NCI-H526 (cell line): ENCODE measurements at places on chromosomes 7 and 10.

DNA sequence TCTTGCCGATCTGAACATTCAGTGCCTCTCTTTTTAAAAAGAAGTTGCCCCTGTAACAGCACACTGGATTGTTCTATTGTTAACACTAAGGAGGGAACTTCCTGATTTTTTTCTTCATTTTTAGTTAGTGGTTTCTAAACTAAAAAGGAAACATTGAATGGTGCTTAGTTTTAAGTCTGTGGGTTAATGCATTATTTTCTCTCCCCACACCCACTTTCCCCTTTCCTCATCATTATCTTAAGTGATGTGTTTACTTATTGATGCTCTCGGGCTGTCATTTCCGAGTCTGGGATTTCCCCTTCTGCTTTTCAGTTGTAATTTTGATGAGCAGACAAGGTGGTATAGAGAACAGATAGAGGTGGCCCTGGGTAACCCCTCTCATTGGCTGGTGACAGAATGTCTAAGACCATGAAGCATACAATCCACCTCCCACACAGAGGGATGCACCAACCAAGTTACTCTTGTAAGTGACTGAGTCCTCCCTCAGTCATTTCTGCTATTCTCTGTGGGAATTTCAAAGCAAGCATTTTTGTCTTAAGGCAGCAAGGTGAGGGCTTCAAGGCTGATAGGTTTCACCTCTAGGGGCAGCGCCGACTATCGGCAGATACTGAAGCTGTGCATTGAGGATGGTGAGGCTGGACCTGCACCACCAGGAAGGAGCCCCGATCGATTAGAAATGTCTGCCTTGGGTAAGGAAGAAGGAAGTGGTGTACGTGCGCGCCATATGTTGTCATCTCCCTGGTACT, 49.5 kb downstream of the CHN2 start:
- no peak for DNase-seq

GRCh38 chr10:5023177-5023805, 19.6 kb upstream of the AKR1C2 start:
- DNase-seq: no peak

- no peak for DNase-seq
Observed at GRCh38 chr10:48439031-48439430, 132.6 kb downstream of the MAPK8 start.

- no peak for DNase-seq
Observed at GRCh38 chr7:130654850-130655249, 13.7 kb downstream of the COPG2 start.

DNA sequence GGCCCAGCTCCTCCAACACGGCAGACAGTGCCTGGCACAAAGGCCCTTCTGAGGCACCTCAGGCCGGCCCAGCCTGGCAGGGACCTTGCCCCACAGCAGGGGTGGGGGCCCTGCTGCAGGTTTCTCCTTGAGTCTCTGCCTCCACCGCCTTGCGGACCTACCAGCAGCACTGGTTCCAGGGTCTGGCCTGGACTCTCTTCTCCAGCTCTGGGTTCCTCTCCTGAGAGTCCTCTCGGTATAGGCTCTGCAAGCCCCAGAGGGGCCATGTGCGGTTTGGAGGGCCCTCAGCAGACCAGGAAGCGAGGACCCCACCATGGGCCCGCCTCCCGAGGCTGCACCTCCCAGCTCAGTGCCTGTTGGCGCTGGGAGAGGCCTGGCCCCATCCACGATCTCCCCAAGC, 38.1 kb upstream of the ADGRA1 start:
- DNase-seq: no peak

GRCh38 chr10:100806356-100806645, 60.9 kb downstream of the PAX2 start:
- DNase-seq: no peak

- no peak for DNase-seq
Observed at GRCh38 chr7:44705434-44705833, 43.2 kb upstream of the ZMIZ2 start.

GRCh38 chr7:92833766-92834506, 2.4 kb downstream of the CDK6 start:
- peak; percentile 90 for DNase-seq

DNA sequence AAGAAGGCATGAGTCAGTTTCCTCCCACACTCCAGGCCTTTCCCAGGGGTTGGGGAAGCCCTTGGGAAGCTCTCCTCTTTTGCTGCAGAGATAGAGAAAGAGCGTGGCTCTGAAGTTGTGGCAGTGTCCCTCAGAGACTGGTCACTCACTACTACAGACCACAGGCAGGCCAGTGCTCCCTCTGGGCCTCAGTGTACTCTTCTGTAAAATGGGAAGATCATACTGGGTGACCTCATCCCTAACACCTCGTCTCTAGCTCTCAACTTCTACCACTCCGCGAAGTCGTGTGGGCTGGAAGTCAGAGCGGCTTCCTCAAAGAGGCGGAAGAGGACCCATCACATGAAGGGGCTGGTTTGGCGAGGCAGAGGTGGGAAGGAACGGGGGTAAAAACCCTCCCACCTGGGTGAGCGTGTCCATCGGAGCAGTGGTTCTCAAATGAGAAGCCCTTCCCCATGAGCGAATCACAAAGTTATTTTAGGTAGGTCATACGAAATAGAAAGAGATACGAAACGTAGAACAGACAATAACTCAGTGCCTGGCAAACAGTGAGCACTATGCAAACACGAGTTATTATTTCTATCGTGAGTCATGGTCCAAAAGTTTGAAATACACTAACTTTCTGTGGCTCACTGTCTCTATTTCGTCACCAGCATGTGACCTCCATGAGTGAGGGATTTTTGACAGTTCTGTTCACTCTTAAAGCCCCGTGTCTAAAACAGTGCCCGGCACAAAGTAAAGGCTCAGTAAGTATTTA, 32.7 kb downstream of the PRKAG2 start:
- no peak for DNase-seq

DNA sequence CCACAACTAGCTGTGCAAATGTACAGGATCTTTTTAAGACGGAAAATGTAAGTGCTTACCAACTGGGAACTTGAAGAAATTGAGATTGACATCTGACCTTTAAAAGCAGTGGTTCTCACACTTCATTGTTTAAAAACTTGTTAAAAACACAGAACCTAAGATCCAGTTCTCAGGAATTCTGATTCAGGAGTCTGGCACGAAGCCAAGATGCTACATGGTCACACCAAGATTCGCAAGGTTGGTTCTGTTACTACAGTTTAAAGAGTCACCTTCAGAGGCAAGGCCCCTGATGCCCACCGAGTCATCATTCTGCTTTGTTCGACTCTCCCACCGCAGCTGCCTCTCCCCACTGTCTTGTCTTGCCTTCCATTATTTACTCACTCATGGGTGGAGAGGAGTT, 113.3 kb downstream of the GLI3 start:
- DNase-seq: no peak

DNA sequence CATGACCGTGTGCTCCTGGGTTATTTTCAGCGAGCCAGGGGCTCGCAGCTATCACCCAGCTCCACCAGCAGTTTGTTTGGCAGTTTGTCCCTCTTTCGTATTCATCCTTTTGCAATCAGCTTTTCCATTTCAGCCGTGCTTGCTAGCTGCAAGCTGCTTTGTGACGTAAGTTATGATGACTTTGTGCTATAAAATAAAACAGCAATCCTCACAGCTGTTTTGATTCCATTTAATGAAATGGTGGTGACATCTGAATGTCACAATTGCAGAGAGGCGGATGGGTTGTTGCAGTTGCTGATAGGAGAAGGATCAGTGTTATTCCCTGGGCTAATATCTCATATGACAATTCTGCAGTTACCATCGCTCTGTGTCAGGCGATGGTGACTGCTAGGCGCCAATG, 251.7 kb downstream of the SNX10 start:
- DNase-seq: no peak

- DNase-seq: no peak
Observed at GRCh38 chr7:41942468-41943093, 239.7 kb upstream of the INHBA start.

DNA sequence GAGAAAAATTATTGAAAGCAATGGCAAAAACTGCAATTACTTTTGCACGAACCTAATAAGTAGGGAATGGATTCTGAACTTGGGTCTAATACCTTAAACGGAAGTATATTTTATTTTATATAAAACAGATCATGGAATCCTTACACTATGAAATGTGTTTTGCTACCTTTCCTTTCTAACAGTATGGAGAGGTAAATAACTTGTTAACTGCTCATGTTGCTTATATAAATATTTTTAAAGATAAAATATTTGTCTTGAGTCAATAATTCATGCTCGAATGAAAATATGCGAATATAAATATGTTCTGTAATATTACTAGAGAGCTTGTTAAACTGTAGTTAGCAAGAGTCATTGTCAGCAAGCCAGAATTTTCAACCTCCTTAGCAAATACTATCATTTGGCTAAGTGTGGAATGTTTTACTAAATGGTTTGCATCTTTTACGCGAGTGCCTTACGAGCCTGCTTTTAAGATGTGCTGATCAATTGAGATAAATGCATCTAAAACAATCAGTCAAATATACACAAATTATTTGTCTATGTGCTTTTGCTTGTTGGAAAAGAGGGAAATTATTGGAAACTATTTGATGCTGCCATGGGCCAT, 5.9 kb downstream of the GNAT3 start:
- DNase-seq: peak; percentile 58

DNA sequence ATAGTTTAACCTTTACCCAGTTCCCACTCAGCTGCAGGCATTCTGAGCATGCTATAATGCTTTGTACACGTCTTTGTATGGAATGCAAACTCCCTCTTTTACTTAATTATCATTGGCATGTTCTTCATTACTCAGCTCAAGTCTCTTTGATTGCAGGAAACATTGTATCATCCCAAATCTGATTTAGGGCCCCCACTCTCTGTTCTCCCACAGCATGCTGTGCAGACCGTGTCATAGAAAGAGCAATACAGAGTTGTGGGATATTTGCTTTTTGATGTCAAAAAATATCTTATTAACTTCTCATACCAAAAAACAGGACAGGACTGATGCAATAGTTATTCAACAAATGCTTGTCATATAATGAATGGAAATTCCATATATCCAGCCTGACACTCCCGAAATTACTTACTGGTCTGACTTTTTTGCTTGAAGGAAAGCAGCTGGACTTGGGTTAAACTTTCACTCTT, 1081.5 kb upstream of the C7orf33 start:
- no peak for DNase-seq

DNA sequence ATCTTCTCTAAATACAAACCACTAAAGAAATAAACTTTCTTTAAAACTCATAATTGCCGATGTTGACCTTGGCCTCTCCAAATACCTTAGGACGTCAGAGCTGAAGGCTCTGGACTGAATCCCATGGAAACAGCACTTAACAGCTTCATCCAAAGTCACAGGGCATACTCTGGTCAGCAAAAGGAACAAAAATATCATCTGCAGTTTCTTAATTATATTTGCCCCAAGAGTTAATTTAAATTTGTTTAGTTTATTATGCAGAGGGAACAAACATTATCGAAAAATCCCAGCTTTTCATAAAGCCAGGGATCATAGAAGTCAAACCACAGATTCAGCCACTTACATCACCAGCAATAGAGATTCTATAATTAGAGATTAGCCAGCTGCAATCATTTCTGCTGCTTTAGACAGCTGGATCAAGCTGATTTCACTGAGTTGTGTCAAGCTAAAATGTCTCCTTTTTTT, 20.5 kb upstream of the FAM13C start:
- DNase-seq: no peak

DNA sequence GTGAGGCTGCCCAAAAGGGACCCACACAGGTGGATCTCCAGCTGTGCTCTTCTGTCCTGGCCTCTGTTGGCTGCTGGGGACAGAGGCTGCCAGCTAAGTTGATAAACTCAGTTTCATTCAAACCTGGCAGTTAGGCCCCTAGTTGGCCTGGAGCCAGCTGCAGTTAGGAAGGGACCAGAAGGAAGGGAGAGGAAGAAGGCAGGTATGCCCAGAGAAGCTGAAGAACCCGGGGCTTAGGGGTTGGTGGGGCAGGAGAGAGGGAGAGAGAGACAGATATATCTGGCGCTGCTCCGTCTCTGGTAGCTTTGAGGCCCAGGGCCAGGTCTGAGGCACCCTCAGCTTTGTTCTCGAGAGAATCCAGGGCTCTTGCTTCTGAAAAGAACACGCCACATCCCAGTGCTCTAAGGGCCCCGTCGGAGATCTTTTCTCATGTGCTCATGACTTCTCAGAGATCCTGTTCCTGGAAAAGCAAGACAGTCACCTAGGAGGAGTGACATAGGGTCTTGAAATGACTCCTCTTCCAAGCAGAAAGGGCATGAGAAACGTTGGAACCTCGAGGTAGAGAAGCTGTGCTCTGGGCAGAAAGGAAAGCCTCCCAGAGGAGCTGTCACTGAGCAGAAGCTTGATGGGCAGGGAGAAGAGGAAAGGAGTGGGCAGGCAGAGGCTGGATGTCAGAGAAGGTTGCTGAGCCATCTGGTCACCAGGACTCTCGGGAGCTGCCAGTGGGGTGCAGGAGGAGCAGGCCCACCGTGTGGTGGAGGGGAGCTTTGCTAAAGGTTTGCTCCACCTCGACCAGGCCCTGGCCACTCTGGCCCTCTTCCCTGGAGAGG, 153.6 kb downstream of the ARHGAP21 start:
- DNase-seq: no peak
